Heart right ventricle (tissue), 16 donors: ENCODE measurements at places on chromosomes 6 and 20. TPM values are rescaled to one million over a fixed set of nuclear protein-coding genes. Genes with fewer than 3 reads are reported as not detected.

The MAP7 gene
- total RNA-seq: 2.2 TPM

The RAB5IF gene
- total RNA-seq: 47.0 TPM

The MYCT1 gene
- 22.6 TPM for total RNA-seq

DNA sequence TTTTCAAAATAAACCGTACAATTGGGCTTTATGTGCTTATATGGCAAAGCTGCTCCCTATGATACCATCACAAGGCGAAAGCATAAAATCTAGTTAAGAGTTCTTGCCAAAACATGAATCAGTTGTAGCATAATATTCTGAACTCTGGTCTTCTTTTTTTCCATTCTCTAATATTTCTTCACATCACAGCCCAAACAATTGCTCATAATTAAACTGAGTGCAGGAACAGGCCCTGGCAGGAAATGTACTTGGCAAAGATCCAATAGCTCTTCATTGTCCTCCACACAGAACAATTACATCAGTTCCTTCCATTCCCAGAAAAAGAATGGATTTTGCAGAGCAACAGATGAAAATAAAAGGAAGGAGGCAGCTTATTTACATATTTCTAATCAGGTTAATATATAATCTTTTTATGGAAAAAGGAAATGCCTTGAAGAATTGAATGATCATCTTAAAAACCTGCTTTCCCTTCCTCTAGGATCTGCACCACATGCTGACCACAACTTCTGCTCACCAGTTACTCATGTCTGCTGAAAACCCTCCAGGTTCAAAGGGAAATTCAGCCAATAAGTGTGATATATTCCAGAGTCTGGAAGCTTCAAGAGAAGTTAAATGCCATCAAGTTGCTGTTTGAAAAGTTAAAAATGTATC is 123.3 kb upstream of the COL21A1 start:
- H3K27ac ChIP-seq: peak overlapping the region; percentile 81
- no peak overlapping the region for H3K4me3 ChIP-seq
- H3K27me3 ChIP-seq: no peaks in the 10 kb centered on the region
- H3K4me1 ChIP-seq: peaks cover 91% of the 10 kb centered on the region
- no peaks in the 10 kb centered on the region for H3K36me3 ChIP-seq

- no peak overlapping the region for H3K4me3 ChIP-seq
- H3K27me3 ChIP-seq: no peaks in the 10 kb centered on the region
- DNase-seq: no peak
- H3K4me1 ChIP-seq: peaks cover 8% of the 10 kb centered on the region
Observed at GRCh38 chr6:40791004-40791403, 203.8 kb upstream of the LRFN2 start.
